ENCODE measurements at places on chromosomes 7 and 10.

DNA sequence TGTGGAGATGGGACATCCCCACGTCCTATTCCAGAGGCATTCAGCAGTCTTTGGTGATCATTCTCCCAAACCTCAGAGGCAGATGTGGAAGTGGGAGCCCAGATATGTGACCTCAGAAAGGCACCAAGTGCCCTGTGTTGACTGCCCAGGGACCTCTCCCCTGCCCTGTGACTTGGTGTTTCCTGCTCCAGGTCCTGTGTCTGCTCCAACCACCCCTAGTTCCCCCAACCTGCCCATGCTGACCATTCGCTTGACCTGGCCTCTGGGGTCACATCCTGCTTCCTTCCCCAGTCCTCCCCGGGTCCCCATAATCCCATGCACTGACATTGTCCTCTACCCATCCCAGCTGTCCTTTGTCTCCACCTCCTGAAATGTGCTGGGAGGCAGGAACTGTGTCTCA lies 7.6 kb downstream of the CYP26A1 start:
- no peak for DNase-seq

GRCh38 chr10:51255381-51255780 lies 181.1 kb downstream of the PRKG1 start:
- no peak for DNase-seq

DNA sequence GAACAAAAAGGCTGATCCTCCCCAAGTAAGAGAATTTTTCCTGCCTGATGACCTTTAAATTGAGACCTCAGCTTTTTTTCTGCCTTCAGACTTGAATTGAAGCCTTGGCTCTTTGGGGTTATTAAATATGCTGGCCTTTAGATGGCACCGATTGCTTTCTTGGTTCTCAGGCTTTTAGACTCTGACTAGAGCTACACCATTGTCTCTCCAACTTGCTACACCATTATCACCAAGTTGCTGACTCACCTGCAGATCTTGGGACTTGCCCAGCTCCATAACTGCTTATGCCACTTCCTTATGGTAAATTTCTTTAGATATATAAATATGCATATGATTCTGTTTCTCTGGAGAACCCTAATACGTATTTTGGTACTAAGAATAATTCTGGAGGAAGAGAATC lies 3.1 kb upstream of the ABCA13 start:
- no peak for DNase-seq

DNA sequence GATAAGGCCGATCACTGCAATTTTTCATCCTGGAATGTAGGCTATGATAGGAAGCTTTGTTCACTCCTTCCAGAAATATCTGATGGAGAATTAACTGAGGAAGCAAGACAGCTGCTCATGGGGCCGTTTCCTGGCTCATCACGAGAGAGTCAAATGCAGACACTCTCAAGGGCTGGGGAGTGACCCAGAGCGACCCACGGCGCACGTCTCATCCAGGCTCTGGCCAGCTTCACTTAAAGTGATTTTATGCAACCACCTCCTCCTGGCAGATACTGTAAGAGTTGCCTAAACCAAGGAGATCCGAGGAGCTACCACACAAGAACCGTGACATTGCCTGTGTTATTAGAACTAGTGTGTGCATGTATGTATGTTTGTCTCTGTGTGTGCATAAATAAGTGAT lies 530.8 kb downstream of the TCERG1L start:
- DNase-seq = no peak

DNA sequence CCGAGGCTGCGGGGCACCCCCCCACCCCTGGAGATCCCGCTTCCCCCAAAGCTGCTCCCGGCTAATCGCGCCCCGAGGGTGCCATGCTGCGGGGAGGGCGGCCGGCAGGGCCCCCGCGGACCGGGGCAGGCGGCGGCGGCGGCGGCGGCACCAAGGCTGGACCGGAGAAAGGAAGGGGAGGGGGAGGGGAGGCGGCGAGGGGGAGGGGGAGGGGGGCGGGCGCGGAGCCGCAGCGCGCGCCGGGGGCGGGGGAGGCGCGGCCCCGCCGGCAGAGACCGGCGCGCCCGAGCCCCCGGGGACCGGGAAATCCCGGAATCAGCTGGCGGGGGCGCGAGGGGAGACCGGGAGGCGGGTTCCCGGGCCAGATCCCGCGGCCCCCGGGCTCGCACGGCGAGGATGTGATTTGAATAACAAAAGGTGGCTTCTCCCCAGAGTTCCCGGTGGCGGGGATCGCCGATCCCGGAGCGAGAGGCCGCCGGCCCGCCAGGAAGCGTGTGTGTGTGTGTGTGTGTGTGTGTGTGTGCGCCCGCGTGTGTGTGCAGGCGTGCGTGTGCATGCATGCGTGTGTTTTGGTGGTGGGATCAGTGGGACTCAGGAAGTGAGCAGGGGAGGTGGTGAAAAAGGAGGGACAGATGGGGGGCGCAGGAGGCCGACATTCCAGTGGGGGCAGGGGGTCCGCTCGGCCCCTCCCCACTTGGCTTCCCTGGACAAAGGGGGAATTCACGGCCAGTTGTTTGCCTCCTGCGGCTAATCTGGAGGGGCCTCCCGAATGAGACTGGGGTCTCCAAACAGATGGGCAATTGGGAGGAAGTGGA lies 99.5 kb downstream of the HIP1 start:
- DNase-seq = peak; percentile 23

- no peak for DNase-seq
Measured at GRCh38 chr10:96371356-96371755, 12.6 kb upstream of the OPALIN start.

DNA sequence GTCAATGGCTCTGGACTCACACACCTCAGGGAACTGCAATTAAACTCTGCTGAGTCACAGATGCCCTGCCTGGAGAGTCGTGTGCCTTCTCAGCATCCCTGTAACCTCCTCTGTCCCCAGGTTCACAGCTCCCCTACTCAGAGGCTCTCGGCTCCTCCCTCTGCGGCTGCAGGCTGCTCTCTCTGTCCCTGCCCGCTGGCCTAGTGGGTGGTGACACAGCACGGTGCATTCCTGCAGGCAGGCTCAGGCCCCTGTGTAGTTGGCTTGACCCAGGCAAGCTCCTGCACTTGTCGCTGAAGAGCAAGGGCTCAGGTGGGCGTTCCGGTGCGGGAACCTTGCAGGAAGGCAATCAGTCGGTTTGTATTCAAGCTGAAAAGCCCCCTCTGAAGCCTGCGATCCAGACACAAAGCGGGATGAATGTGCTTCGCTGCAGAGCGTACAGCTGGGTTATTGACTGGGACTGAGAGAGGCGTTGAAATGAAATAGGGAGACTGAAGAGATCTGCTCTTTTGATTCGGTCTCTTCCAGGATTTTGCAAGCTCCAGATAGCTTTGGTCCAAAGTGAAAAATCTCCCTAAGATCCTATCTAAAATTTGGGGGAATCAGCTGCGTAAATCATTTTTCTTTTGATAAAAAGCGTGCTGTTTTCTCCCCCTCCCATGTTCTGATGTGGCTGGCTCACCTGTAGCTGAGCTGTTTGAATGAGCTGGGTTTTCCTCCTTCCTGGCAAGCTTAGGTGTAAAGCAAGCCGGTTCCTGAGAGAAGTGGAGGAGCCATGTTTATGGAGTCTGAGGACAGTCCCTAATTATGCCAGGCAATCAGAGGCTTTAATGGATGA lies 208.7 kb upstream of the PHYHIPL start:
- no peak for DNase-seq

GRCh38 chr10:78398382-78398781 lies 364.7 kb downstream of the RPS24 start:
- DNase-seq = no peak

- no peak for DNase-seq
Measured at GRCh38 chr7:112765105-112765504, 25.1 kb downstream of the TMEM168 start.

- no peak for DNase-seq
Measured at GRCh38 chr7:506921-507622, 12.6 kb downstream of the PDGFA start.
